H4 (cell line): ENCODE measurements at places on chromosomes 4 and X. TPM values are rescaled to one million over a fixed set of nuclear protein-coding genes. Genes with fewer than 3 reads are reported as not detected.

- DNase-seq = no peak
These were observed 343.3 kb upstream of the FRG1 start for GRCh38 chr4:189597341-189597740.

DNA sequence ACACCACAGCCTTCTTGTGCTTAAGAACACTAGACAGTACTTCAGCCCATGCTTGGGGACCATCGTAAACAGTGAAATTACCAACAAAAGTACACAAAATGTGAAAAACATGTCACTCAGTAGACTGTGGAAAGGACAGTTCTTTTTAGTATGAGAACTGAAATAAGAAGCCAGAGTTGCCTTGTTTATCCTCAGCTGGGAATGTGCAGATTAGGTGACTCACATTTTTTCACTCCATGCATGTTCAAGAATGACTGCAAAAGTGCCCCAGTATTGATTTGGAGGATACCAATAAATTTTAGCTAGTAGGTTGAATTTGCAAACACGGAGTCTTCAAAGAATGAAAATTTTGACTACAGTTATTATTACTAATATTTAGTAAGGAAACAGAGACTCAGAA lies 23.1 kb upstream of the BMP3 start:
- no peak for DNase-seq

- DNase-seq = no peak
These were observed 160.0 kb downstream of the EFNB1 start for GRCh38 chrX:68988865-68989264.

- DNase-seq = no peak
These were observed 1205.5 kb downstream of the ARAP2 start for GRCh38 chr4:35038845-35039244.

- DNase-seq = peak; percentile 62
These were observed 39.7 kb downstream of the LGI2 start for GRCh38 chr4:24991015-24991414.

GRCh38 chr4:186414390-186414789 lies 141.0 kb downstream of the MTNR1A start:
- DNase-seq = no peak

- DNase-seq = no peak
These were observed 76.1 kb downstream of the BCOR start for GRCh38 chrX:40021647-40022046.

DNA sequence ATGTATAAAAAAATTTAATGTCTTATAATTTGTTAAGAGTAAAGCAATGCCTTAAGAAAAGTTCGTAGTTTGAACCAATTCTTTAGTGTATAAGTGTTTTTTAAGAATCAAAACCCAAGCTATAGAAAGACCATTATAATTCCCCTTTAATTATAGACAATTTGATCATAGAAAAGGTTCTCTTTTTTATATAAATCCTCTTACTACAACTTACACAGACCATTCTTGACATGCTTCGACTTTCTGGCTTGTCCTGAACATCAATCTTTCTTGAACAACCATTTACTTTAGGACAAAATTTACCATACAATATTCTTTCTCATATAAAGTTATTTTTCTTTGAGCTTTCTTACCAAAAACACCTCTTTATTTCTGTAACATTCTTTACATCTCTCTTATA lies 330.5 kb upstream of the SPANXN1 start:
- DNase-seq = no peak

DNA sequence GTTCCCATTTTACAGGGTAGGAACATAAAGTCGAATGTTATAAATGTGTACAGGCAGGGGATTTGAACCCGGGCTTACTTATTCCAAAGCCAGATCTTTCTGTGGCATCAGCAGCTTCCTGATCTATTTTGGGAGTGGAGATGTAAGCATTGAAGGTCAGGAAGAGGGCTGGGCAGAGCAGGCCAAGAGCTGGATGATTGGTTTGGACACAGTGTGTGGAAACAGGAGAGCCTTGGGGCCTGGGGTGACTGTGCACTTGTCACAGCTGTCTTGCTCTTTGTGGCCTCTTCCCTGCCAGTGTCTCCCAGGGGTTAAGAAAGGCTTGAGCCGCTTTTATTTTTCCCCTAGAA lies 127.9 kb upstream of the ENPP6 start:
- DNase-seq = no peak

DNA sequence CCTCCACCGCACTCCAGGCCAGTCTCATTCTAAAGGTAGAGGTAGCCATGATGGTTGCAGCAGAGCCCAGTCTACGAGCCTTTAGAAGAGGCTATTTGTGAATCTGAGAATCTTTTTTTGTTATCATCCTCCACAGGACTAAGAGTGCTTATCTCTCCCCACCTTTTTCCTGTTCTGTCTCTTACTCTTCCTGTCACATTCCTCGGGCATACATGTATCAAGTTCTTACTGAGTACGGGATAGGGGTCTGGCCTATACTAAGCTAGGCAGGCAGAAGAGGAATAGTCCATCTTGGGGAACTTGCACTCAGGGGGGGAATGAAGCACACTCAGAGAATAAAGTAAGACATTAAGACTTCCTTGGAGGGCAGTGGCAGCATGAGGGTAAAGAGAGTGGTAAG lies 25.7 kb downstream of the LAS1L start:
- DNase-seq = no peak

- no peak for DNase-seq
These were observed 42.4 kb upstream of the SLC2A9 start for GRCh38 chr4:10063544-10064300.

Gene TRIM75
- not detected in 2 replicates for total RNA-seq

GRCh38 chrX:130212371-130212770 lies 40.6 kb downstream of the RAB33A start:
- DNase-seq = no peak

Gene CLCN4
- total RNA-seq = 6.9 TPM in 2 replicates

DNA sequence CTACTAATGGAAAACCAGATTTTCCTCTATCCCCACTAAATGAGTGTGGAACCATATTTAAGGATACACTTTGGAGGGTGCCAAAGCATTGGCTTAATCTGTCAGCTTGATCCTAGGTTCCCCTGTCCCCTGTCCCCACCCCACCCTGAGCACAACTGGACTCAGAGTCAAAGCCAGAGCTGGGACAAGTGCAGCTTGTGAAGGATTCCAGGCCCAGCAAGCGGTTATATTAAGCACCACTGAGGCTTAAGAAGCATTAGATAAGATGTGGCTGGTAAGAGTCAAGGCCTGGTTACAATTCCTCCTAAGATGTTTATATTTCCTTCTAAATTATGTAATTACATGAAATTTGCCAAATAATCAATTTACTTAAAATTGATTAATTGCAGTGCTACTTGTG lies 350.0 kb upstream of the GATB start:
- no peak for DNase-seq

- no peak for DNase-seq
These were observed 1.1 kb downstream of the DCK start for GRCh38 chr4:70994387-70995099.

DNA sequence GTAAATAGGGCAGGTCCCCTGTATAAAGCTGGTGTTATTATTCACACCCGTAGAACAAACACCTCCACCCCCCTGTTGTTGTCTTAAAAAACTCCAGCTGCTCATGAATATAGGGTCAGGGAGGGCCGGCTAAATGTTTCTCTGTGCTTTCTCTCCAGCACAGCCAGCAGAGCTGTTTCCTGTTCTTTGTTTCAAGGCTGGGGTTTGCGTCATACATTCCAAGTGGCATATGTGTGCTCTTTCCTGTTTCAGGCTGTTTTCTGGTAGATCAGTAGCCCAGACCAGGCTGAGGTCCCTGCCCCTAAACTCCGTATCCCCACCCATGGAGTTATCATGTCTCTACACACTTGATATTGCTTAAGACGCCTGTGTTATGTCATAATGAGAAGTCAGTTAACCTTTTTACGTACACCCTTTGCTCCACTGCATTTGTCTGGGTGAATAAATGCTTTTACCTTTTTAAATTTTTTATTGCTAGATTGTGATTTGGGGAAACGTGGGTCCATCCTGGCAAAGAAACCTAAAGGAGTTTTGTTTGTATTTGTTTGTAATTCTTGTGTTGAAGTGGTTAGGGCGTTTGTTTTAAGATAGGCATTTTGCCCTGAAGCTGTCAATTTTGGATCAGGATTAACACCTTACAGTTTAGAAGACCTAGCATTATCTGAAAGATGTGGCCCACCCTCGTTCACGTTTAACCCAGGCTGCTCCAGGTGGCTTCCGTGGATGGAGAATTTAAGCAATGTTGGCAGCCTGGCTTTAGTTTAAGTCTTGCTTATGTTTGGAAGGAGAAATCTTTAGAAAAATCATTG lies 3.3 kb downstream of the KLF3 start:
- DNase-seq = peak; percentile 99

Gene FABP2
- not detected in 2 replicates for total RNA-seq

DNA sequence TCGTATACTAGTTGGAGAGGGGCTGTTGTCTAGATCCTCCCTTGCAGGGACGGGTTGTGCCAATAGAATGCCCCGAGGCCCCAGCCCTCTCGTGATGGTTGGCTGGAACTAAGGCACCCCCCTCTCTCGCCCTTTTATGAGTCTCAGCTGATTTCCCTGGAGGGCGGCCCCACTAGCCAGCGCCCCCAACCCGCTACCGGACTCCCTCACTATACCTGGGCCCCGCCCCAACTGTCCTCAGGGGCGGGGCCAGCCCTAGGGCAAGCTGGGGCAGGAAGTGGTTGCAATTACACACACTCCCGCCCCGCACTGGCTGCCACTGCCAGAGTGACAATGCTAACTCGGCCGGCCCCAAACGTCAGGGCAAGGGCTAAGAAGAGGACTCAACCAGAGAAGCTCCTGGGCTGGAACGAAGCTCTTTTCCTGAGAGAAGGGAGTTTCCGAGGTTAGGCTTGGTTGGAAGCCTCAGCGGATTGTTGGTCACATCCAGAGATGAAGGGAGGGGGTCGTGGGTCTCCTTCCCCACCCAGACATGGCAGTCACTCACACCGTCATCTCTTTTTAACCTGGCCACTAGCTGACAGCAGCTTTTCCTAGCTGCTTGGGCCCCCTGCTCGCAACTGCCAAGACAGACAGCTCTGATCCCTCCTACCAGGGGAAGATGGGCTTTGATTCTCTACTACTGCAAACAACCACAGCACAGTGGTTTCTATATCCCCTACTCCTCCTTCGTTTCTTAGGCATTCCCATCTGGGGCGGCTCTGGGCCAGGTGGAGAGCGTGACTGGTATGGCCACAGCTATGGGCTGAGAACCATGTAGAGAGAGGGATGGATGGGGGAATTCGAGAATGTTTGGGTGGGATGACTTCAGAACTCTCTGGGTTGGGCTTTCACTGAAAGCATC lies 21.0 kb upstream of the BCORL1 start:
- DNase-seq = peak; percentile 67

Gene USP17L26
- total RNA-seq = not detected in 2 replicates

GRCh38 chrX:38879631-38880220 lies 78.5 kb downstream of the MID1IP1 start:
- DNase-seq = no peak

Gene NUDT10
- total RNA-seq = 11.6 and 14.6 TPM in 2 replicates

DNA sequence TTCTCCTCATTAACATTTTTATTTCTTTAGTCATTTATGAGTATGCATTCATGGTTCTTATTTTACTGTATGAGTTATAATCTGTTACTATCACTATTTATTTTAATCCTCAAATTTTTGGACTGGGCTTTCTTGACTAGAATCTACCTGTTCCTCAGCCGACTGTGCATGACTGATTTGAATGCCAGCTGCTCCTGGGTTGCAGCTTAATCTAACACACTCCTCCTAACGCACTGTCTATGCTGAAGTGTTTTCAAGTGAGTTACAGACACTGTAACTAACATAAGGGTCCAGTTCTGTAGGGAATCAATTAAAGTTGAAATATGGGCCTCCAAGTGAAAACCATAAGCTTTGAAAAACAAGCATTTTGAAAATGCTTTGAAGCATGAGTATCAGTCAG lies 137.4 kb upstream of the ARSJ start:
- DNase-seq = no peak

Gene FAAH2
- not detected in 2 replicates for total RNA-seq

Gene RPA4
- total RNA-seq = not detected in 2 replicates

DNA sequence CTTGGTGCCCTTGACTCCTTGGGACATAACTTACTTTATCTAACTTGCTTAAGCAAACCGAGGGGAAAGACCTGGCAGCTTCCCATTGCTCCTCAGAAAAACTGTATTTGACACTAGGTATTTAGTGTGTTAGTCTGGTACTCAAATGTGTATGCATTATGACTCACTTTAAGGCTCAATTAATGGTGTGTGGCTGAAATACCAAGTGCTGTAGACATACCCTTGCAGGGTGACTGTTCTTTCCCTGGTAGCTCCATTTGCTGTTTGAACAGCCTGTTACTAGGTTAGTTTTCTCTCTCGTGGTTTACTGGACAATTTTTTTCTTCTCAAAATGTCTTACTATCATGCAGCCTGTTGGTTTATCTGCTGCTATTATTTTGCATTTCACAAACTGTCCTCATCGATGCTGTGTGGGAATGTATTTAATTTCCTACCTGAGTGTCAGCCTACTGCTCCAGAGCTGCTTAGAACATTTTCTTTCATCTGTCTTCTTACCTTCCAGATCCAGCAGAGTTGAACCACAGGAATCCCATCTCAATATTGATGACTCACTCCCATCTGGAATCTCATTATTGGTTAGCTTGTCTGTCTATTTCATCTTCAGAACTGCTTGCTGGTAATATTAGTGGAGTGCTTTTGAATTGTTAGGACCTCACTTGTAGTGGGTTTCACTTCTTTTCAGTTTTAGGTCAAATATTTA lies 158.0 kb upstream of the FAT1 start:
- peak; percentile 16 for DNase-seq

Gene PNCK
- total RNA-seq = 0.70 and 4.4 TPM in 2 replicates

Gene AGTR2
- total RNA-seq = 0.25 TPM in 1 of 2 replicates, not detected in the other

DNA sequence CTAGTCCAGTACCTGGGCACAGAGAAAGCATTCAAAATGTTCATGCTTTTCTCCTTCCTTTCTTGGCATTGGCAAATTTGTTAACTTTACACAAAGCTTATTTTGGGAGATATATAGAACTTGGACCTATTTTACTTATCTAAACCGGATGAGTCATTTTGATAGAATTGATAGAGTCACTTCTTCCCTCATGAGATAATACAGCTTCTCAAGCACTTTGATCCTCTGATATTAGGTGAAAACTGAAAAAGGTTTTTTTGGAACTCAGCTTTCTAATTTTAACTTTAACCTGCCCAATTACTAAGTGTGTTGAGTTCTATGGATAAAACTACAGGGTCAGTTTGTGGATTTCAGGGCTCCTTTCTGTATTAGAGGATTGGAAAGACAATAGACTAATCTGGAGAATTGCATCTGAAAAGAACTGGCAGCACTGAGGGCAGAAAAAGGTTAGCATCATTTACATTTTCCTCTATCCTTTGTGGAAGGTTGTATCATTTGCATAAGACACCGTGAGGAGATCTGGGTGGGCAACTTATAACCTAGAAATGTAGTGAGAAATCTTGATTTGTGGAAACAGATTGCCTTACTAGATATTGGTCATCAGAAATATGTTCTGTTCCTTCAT lies 2.4 kb downstream of the WDR44 start:
- DNase-seq = no peak
